ENCODE measurements at places on chromosomes 5 and 9. TPM values are rescaled to one million over a fixed set of nuclear protein-coding genes. Genes with fewer than 3 reads are reported as not detected.
A peak's percentile ranks its signal among the peaks of the same experiment; 100 is the strongest.

- no peak for DNase-seq
These were observed 19.4 kb upstream of the FBP2 start for GRCh38 chr9:94613003-94613402.

- no peak for DNase-seq
These were observed 147.6 kb downstream of the SV2C start for GRCh38 chr5:76230711-76231285.

GRCh38 chr5:67773411-67774266 lies 441.9 kb upstream of the PIK3R1 start:
- DNase-seq, result no peak

GRCh38 chr5:76766746-76767145 lies 50.8 kb downstream of the F2R start:
- DNase-seq, result no peak

GRCh38 chr5:965604-966344 lies 42.8 kb upstream of the NKD2 start:
- no peak for DNase-seq

GRCh38 chr5:150411245-150411979 lies 1.3 kb downstream of the CD74 start:
- peak; percentile 85 for DNase-seq

The TRIM36 gene
- 0.17 TPM for total RNA-seq

All from activated naive CD4-positive, alpha-beta T cell treated with anti-CD3 and anti-CD28 coated beads for 36 hours (primary cell).